A673 (cell line): ENCODE measurements at places on chromosomes 11 and 22. TPM values are rescaled to one million over a fixed set of nuclear protein-coding genes. Genes with fewer than 3 reads are reported as not detected.
A peak's percentile ranks its signal among the peaks of the same experiment; 100 is the strongest.

DNA sequence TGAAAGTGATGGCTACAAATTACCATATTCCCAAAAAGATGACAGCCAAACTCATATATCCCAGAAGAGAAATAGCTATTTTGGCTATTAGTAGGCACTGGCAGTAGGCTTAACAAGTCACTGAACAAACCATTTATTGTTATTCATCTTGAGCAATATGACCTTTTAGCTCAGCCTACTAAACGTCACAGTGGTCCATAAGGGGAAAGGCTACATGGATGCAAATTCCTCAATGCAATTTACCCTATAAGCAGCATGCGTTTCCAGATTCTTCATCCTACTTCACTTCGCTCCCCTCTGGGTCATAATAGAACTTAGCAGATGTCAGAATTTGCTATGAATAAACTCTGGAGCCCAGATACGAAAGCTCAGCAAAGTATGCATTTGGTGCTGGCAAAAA is 114.0 kb downstream of the SIK3 start:
- DNase-seq, result no peak

DNA sequence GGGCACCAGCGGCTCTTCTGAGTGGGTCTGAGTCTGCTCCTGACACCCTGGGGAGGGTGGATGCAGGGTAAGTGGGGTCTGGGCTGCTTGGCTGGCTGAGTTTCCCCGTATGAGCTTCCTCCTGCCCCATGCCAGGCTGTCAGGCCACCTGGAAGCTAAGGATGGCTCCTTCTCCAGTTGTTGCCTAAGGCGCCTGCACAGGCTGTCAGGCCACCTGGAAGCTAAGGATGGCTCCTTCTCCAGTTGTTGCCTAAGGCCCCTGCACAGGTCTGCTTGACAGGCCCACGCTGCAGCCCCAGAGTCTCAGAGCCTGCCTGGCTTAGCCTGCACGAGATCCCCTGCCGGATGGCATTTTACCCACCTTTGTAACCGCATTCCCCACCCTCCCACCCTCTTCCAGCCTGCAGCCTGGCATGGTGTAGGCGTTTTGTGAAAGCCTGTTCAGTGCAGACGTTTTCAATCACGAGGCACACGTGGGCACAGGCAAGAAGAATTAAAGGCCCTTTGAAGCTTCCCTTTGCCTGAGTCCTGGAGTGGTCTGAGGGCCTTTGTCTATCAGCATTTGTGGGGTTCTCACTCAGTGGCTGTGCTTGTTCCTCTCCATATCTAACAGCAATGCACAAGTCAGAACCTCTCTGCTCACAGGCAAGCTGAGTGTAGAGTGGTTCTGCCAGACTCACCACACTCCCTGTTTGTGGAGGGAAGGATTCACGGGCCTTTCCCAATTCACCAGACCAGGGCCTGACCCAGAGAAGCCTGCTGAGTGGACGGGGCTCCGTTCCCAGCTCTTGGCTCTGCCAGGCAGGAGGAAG is 40.2 kb upstream of the B3GAT1 start:
- DNase-seq, result no peak

DNA sequence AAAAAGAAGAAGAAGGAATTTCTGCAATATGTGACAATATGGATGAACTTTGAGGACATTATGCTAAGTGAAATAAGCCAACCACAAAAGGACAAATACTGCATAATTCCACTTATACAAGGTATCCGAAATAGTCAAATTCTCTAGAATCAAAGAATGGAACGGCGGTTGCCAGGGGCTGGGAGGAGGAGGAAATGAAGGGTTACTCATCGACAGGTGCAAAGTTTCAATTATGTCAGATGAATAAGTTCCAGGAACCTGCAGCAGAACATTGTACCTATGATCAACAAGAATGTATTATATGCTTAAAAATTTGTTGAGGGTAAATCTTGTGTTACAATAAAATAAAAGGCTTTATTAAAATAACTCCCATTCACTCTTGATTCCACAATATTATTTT is 49.0 kb downstream of the SC5D start:
- DNase-seq, result no peak

DNA sequence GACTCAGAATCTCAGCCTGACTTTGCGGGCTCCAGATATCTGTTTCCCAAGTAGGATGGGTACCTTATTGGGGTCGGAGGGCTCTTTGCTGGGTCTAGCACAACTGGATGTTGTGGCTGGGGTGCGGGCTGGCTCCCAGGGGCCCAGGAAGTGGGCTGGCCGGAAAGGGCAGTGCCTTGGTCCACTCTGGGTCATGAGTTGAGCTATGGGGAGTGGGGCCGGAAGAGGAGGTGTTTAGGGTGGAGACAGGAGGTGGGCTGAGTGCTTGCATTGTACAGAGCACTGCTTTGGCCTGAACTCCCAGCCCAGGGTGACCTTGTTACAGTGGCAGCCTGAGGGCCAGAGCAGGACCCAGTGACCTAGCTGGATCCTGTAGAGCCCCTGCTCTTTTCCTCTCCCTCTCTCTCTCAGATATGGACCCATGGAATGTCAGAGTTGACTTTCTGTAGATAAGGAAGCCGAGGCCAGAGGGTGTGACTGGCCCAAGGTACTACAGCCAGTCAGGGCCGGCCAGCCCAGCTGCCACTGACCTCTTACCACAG is 13.2 kb downstream of the PHLDB1 start:
- no peak for DNase-seq

DNA sequence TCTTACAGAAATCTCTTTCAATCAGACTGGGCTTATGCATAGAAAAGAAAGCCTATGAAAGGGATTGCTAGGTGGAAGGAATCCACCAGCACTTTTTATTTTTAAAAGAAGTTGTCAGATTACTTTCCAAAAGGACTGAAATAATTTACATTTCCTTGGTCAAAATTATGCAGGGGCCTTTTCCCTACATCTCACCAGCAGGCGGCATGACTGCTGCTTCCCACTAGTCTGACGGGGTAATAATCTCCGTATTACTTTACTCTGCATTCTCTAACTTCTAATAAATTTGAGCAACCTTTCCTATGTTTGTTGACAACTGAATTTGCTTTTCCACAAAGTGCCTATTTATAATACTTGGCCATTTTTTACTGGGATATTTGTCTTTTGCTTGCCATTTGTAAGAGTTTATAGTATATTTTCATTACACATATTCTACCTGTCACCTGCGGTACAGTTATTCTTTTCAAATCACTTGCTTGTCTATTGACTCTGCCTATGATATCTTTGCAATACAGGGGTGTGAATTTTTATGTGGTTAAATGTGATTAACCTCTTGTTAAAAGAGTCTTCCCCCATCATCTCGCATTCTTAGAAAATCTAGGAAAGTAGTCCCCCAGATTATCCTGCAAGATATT is 51.9 kb upstream of the USP47 start:
- peak; percentile 35 for DNase-seq

GRCh38 chr22:38951734-38952133 is 5.7 kb upstream of the APOBEC3A start:
- no peak for DNase-seq

DNA sequence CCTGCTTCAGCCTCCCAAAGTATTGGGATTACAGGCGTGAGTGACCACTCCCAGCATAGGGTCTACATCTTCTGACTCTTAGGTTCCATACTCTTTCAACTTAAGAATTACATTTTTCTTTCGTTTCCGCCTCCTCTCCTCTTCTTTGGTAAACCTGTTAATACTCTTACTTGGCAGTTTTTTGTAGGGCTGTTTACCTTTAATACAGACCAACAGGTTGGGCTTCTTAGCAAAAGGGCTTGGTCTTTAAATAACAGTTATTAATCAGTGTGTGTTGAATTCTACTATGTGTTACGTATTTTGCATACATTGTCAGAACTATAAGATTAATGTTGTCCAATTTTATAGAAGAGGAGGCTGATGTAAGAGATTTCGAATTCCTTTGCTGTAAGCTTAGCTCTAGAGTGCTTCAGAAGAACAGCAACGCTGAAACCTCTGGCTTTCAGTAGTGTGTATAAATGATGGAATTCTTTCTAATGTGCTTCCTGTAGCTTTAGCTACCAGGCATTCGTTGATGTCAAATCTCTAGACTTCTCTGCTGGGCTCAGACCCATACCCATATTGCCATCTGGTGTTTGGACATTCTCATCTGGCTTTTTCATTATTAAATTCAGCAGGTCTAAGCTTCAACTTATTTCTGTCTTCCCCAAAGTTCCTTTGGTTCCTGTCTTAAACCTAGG is 3.1 kb downstream of the FDX1 start:
- peak; percentile 80 for DNase-seq

TMA7B gene
- not detected in 2 replicates for total RNA-seq
